ENCODE measurements at places on chromosomes 2 and 18. TPM values are rescaled to one million over a fixed set of nuclear protein-coding genes. Genes with fewer than 3 reads are reported as not detected.
A peak's percentile ranks its signal among the peaks of the same experiment; 100 is the strongest.

The UGT1A8 gene
- not detected for total RNA-seq

The TUBA3E gene
- not detected for total RNA-seq

The PLCL1 gene
- 3.4 TPM for total RNA-seq

The SNRPD1 gene
- total RNA-seq: 97.3 TPM

DNA sequence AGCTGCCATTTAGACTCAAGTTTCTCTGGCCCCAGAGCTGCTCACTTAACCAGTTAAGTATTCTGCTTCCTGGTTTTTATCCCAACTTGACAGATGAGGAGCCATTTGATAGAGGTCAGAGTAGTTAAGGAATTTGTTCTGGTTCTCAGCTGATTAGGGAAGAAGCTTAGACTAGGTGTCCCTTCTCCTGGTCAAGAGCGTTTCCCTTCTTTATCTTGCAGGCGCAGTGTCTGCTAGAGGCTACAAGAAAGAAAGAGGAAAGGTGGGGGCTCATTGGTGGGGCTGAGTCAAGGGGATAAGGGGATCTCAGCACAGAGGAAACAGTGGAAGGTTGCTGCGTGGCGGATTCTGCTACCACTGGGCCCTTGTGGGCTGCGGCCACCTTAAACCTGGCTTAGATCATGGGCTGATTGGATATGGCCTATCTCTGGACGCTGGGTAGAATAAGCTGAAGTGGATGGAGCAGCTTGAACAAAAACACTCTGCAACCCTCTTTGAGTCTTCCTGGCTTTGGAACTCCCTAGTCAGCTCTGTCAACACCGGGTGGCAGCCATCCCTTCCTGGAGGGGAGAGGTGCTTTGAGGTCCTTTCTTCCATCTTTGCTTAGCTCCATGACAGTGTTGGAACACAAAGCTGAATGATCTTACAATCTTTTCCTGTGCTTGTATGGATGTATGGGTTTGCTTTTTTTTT lies 70.8 kb downstream of the QPCT start:
- DNase-seq: peak; percentile 36

- peak; percentile 17 for DNase-seq
Measured at GRCh38 chr2:45207101-45207500, 197.8 kb upstream of the SIX2 start.

GRCh38 chr2:85750587-85751575 lies 2.9 kb upstream of the ATOH8 start:
- peak; percentile 72 for DNase-seq

DNA sequence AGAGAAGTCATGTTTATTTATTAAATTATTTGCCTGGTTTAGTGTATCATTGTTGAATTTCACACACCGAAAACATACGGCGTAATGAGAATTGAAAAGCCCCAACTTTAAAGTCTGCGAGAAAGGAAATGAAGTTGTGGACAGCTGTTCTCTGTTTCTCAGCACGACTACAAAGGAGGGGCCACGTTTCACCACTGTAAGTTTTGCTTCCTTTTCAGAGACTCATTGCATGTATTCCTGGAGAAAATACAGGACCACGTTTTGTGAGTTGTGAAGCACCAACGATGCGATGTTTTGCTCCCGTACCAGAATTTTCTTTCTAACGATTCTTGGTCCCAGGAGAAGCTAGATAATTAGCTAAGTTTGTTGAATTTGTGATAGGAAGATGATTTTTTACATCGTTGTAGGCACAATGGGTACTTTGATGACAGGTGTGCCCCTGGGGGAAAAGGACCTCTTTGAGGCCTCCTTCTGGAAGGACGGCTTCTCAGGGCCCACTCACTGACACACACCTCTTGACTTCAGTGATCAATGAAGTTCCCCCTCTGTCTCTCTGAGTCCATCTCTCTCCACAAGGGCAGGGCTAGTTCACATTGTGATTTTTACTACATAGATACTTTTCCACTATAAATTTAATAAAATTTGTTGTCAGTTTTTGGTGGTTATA lies 23.7 kb upstream of the ACKR3 start:
- DNase-seq: no peak

DNA sequence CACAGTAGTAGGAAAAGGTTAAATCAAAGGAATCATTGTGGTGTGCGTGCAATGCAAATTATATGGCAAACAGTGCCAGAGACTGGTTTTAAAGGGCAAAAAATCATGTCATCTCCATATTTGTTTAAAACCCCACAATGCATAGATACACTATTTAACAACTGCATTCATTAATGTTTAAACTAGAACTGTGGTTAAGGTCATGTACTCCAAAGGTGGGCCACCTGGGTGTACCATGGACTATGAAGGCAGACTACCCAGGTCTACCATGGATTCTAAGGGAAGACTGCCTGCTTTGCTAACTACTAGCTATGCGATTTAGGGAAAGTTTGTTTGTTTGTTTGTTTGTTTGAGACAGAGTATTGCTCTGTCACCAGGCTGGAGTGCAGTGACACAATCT lies 356.3 kb downstream of the ZEB2 start:
- no peak for DNase-seq

The CEBPZ gene
- total RNA-seq: 36.7 TPM

The IL36A gene
- total RNA-seq: not detected

The APOB gene
- total RNA-seq: 0.25 TPM

The TMEM247 gene
- total RNA-seq: not detected

- DNase-seq: no peak
Measured at GRCh38 chr2:158890296-158890905, 78.0 kb upstream of the TANC1 start.

DNA sequence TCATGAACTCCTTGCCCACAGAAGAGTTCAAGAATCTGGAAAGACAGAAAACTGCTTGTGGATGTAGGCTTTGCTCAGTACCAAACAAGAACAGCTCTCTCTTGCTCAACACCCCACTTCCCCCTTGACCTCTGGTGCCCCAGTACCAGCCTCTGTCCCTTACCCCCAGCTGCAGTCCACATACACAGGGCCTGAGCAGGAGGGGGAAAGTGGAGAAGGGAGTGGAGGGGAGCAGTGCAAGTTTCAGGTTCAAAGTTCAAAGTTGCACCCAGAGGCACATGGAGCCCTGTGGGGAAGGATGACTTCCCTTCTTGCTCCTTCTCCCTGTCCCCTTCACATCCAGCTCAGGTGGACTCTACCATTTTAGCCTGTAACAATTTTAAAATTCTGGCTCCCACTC lies 61.1 kb upstream of the LPIN2 start:
- no peak for DNase-seq

GRCh38 chr18:25244170-25244569 lies 107.8 kb downstream of the ZNF521 start:
- DNase-seq: no peak

- DNase-seq: no peak
Measured at GRCh38 chr2:207546822-207547221, 17.1 kb downstream of the CREB1 start.

The ABCG8 gene
- not detected for total RNA-seq

- no peak for DNase-seq
Measured at GRCh38 chr18:13359210-13359609, 140.7 kb downstream of the LDLRAD4 start.

- DNase-seq: no peak
Measured at GRCh38 chr2:145652571-145653545, 1132.9 kb upstream of the ZEB2 start.

GRCh38 chr18:7923105-7923504 lies 356.0 kb downstream of the PTPRM start:
- peak; percentile 54 for DNase-seq

- no peak for DNase-seq
Measured at GRCh38 chr18:57073501-57074187, 73.2 kb upstream of the BOD1L2 start.

GRCh38 chr2:15733867-15734673 lies 142.4 kb downstream of the DDX1 start:
- peak; percentile 52 for DNase-seq

- DNase-seq: no peak
Measured at GRCh38 chr2:10498525-10499274, 50.6 kb upstream of the ODC1 start.

The DES gene
- total RNA-seq: not detected

All from endothelial cell of umbilical vein (primary cell).